ENCODE measurements at places on chromosomes 6 and 20.

DNA sequence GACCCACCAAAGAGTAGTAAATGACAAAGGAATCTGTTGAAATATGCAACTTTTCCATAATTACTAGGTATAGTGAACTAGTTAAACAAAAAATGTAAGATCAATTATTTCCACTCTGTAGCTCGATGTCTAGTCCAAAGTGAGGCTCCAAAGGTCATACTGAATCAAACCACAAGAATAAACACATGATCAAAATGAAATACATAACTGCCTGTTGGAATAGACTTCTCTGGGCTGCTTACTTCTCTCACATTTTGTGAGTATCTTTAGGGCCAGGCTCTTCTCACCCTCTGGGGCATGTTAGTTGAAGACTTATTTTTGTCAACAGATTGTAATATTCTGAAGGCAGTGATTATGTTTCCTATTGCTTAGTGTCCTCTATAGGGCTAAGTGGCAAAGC lies 103.7 kb upstream of the TMEM170B start:
- DNase-seq, result peak; percentile 51

- DNase-seq, result no peak
These were observed 88.3 kb downstream of the TAF4 start for GRCh38 chr20:61977419-61977786.

DNA sequence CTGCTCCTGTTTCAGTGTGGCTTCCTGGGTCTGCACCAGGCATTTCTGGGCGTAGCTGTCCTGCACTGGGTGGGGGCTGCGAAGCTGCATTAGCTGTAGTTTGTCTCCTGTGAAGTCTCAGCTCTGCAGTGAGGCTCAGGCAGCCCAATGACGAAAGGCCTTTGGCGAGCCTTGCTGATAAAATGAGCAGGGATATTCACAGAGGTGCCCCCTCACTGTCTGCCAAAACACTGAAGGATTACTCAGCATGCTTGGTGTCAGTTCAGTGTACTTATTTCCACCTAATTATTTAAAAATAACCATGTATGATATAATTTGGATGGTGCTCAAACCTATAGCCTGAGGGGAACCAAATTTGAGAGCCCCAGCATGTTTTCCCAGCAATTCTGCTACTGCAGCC lies 73.5 kb downstream of the ECT2L start:
- DNase-seq, result peak; percentile 15

DNA sequence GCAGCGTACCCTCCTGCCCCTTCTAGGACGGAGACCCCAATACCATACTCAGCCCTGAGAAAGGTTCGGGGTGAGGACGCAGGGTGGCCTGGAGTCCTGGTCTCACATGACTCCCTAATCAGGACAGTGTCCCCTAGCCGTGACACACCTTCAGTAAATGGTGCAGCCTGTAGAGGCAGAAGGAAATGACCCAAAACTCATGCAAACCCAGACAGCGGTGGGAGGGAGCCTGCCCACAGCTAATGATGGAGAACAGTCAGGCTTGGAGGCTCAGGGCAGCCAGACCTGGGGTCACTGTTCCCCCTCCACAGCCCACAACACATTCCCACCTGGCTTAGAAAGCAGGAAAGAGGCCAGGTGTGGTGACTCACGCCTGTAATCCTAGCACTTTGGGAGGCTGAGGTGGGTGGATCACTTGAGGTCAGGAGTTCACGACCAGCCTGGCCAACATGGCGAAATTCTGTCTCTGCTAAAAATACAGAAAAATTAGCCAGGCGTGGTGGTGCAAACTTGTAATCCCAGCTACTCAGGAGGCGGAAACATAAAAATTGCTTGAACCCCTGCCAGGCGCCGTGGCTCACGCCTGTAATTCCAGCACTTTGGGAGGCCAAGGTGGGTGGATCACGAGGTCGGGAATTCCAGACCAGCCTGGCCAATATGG lies 8.8 kb upstream of the HMGA1 start:
- DNase-seq, result no peak

- DNase-seq, result peak; percentile 59
These were observed 160.2 kb upstream of the SGK1 start for GRCh38 chr6:134477991-134478635.

DNA sequence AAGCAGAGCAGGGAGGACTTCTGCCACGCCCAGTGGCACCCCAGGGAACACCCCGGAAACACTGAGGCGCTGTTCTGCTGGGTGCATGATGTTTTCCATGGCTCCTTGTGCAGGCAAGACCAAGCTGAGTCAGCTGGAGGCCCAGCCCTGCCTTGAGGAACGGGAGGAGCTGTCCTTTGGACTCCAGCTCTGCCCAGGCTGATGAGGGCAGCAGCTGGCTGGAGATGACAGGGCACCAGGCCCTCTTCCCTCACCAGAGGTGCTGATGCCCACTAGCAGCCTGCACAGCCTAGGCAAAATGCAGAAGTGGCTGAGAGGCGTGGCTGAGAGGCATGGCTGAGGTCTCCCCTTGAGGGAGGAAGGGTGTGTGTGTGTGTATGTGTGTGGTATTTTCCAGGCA lies 2.4 kb downstream of the C6orf132 start:
- no peak for DNase-seq

Data from choroid plexus epithelial cell (primary cell).